ENCODE measurements at places on chromosomes 6 and 20.

- DNase-seq = no peak
These were observed 5.9 kb downstream of the SLC2A10 start for GRCh38 chr20:46715292-46715756.

GRCh38 chr6:63919556-63920110, 284.0 kb downstream of the PHF3 start:
- no peak for DNase-seq

DNA sequence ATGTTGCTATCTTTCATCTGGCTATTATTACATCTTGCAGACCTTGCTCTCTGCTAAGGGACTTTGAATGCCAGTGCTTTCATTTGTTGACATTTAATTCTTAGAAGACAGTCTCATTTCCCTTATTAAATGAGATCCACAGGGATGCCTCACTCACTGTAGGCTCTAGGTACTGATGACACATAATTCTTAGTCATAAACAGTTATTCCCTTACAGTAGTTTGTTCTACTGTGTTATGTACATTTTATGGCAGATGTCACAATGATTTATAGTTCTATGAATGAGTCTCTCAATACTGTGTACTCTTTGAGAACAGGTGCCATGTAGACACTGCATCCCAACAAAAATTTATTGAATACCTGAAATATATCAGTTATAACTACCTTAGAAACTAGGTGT, 70.3 kb downstream of the FAM83B start:
- DNase-seq = no peak

- DNase-seq = no peak
These were observed 7.4 kb upstream of the HLA-DRB1 start for GRCh38 chr6:32597024-32597423.

GRCh38 chr20:60553095-60553494, 594.9 kb downstream of the CDH26 start:
- no peak for DNase-seq

GRCh38 chr6:79384845-79385244, 150.4 kb upstream of the HMGN3 start:
- DNase-seq = peak; percentile 95

DNA sequence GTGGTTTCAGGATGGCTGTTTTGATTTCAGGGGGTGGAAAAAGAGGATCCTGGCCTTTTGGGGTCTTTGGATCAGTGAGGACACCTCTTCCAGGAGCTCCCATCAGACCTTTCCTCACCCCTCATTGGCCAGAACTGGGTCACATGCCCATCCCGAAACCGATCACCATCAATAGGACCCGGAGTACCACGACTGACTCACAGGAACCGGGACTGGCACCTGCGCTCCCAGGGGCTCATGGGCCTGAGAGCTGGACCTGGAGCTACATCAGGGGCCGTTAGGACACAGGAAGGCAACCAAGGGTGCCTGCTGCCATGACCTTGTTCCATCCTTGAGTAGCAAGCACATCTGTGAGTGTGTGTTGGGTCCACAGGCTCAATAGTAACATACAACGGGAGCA, 180.4 kb downstream of the BMP7 start:
- no peak for DNase-seq

DNA sequence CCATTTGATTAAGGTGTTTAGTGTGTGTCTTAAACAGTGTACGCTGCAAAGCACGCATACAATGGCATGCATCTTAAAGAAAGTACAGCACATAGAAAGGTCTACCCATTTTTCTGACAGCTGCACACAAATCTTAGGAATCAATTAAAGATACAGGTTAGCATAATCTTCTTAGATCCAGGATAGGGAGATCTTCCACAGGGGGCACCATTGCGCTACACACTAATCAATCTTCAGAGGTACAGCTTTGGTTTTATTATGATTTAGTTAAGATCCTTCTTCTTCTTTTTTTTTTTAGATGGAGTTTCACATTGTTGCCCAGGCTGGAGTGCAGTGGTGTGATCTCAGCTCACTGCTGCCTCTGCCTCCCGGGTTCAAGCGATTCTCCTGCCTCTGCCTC, 63.7 kb upstream of the BEND3 start:
- DNase-seq = no peak

DNA sequence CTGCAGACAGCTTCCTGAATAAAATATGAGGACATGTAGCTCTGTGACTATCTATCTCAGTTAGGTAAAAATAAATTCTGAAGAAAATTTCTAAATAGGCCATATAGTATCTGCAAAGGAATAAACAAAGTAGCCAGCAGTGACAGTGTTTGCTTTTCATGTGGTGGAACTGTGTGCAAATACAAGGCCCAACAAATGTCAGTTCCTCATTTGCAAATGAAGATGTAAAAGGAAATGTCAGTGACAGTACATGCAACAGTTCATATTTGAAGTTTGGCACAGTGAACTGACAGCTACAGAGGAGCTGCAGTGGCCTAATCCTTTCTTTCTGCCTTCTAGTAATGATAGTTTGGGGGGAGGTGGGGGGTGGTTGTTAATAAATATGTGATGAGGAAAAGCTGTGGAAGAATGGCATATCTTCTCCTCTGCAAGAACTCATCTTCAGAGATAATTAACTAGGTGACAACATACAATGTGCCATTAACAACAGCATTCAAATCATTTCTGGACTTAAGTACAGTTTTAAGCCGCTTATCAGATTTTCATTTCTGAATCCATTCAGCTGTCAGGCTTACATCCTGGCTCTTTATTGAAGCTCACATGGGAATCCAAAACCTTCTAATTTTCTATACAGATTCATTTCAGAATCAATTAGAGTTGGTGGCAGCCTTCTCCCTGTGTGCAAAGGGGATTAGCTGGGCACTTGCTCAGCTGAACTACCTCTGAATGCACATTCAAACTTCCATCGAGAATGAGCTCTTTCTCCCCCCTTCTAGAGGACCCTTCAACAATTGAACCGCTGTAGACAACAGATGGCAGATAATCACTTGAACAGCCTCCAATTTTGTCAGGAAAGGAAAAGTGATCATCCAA, 1059.0 kb upstream of the EPHA7 start:
- DNase-seq = peak; percentile 99

DNA sequence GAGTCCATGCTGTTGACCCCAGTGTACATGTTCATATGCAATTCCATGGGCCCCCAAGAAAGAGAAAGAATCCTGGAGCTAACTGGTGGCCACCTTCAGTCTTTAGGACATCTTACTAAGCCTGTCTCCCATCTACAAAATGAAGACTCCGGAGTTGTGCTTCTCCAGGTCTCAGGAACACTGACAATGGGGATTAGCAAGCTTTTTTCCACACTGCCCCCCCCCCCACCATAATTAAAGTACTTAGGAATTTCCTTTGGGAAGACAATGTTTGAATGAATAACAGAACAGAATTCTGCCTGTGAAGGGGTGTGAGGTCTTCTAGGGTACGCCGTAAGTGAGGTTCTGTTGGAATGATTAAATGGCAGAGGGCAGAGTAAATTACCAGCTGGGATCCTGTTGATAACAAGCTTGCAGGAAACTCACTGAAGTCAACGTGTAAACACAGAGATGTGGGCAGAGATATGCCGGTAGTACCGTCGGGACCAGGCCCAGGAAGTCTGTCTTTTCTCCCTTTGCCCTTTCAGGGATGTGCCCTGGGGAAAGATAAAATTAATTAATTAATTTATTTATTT, 63.1 kb downstream of the ANKRD6 start:
- DNase-seq = no peak

- DNase-seq = no peak
These were observed 33.8 kb downstream of the PLEKHG1 start for GRCh38 chr6:150633486-150633834.

- DNase-seq = peak; percentile 43
These were observed 208.9 kb upstream of the EXOC2 start for GRCh38 chr6:901696-902460.

GRCh38 chr6:123527406-123527805, 109.3 kb downstream of the TRDN start:
- no peak for DNase-seq

DNA sequence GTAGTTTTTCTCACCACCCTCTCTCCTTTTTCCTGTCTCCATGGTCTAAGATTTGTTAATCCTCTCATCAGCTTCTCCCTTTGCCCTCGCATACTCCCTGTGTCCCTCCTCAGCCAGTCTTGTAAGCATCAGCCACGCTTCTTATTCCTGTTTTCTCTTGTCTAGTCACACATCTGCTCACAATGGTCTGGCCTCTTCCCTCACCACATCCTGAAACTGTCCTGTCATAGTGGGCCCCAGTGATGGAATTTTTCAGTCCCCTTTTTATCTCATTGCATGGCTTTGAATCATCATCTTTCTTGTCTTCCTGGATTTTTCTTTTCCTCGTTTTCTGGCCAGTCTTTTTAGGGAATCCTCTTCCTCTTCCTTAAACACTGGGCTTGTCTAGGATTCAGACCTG, 57.2 kb downstream of the GFRA4 start:
- no peak for DNase-seq

GRCh38 chr6:124982669-124983068, 20.4 kb downstream of the RNF217 start:
- DNase-seq = no peak

DNA sequence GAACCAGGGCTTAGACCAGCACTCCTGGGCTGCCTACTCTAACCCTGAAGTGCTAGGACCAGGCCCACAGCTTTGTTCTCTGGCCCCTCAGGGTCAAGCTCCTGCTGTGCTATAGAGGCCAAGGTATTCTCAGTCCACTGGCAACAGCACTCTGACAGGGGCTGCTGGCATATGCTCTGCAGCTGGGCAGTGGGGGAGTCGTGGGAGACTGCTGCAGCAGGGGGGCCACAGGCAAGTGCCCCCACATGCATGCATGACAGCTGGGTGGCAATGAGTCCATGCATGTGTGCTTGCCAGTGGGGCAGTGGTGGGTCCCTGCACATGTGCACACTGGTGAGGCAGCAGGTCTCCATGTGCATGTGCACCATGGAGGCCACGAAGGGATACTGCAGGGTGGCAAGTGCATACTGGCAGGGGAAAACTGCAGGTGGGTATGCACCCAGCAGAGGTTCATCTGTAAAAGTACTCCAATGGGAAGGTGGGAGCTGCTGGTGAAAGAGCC, 364.9 kb upstream of the IRAK1BP1 start:
- no peak for DNase-seq

Measured in NCI-H524 (cell line).